Body of pancreas (tissue), 4 donors: ENCODE measurements at places on chromosomes 12 and 14. TPM values are rescaled to one million over a fixed set of nuclear protein-coding genes. Genes with fewer than 3 reads are reported as not detected.

DBX2 gene
- not detected for total RNA-seq

CTSG gene
- total RNA-seq = not detected

PTGER2 gene
- total RNA-seq = 2.3 TPM

LYZ gene
- total RNA-seq = 18.8 TPM

- H3K4me1 ChIP-seq = no peaks in the 10 kb centered on the region
- H3K36me3 ChIP-seq = no peaks in the 10 kb centered on the region
- DNase-seq = no peak
Measured at GRCh38 chr12:66620026-66620425, 58.9 kb downstream of the GRIP1 start.

DNA sequence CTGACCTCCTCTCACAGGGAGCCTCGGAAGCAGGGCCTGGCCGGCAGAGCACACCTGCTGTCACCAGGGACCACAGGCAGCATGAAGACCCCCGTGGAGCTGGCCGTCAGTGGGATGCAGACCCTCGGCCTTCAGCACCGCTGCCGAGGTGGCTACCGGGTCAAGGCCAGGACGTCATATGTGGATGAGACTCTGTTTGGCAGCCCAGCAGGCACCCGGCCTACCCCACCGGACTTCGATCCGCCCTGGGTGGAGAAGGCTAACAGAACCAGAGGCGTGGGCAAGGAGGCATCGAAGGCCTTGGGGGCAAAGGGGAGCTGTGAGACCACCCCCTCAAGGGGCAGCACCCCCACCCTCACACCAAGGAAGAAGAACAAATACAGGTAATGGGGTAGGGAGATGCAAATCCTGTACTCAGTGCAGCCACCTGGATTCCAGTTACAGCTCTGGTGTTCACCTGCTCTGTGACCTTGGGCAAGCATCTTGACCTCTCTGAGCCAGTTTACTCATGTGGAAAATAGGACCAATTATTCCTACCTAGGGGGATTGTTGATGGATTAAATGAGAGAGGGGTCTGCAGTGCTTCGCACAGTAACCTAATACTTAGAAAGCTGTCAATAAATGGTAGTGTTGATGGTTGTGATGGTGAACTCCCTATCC lies 1.3 kb downstream of the RITA1 start:
- no peak for DNase-seq
- no peaks in the 10 kb centered on the region for H3K36me3 ChIP-seq
- peak overlapping the region; percentile 12 for H3K27ac ChIP-seq
- no peaks in the 10 kb centered on the region for H3K27me3 ChIP-seq

DNA sequence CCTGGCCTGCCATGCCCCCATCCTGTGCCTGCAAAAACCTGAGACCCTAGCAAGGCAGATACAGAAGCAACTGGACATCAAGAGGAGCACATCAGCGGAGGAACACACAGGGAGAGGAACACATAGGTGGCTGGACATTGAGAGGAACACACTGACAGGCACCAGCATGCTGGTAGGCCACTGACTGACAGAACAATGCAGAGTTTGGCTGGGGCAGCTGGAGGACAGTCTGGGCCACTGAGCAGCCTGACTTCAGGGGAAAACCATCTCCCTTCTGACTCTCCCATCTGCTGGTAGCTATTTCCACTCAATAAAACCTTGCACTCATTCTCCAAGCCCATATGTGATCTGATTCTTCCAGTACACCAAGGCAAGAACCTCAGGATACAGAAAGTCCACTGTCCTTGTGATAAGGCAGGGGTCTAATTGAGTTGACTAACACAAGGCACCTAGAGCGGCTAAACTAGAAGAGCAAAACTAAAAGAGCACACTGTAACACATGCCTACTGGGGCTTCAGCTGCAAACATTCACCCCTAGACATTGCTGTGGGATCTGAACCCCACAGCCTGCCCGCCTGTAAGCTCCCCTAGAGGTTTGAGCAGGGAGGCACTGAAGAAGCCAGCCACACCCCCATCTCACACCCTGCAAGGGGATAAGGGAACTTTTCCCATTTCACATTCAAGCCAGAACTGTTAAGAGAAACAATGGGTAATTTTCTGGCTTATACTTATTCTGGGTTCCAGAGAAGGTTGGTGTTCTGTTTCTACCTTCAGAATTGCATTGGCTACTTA lies 22.1 kb downstream of the CLECL1 start:
- no peak for DNase-seq
- H3K4me3 ChIP-seq = no peak overlapping the region
- no peak overlapping the region for H3K27ac ChIP-seq
- H3K27me3 ChIP-seq = no peaks in the 10 kb centered on the region

- H3K4me1 ChIP-seq = peaks cover 38% of the 10 kb centered on the region
- no peak overlapping the region for H3K27ac ChIP-seq
- H3K27me3 ChIP-seq = no peaks in the 10 kb centered on the region
- no peak for DNase-seq
Measured at GRCh38 chr14:65849558-65849957, 437.0 kb downstream of the FUT8 start.

GRCh38 chr14:101813171-101813759 lies 51.8 kb downstream of the PPP2R5C start:
- H3K27me3 ChIP-seq = no peaks in the 10 kb centered on the region
- H3K27ac ChIP-seq = peak overlapping the region; percentile 19
- no peaks in the 10 kb centered on the region for H3K36me3 ChIP-seq
- H3K4me1 ChIP-seq = peaks cover 52% of the 10 kb centered on the region
- no peak for DNase-seq

DNA sequence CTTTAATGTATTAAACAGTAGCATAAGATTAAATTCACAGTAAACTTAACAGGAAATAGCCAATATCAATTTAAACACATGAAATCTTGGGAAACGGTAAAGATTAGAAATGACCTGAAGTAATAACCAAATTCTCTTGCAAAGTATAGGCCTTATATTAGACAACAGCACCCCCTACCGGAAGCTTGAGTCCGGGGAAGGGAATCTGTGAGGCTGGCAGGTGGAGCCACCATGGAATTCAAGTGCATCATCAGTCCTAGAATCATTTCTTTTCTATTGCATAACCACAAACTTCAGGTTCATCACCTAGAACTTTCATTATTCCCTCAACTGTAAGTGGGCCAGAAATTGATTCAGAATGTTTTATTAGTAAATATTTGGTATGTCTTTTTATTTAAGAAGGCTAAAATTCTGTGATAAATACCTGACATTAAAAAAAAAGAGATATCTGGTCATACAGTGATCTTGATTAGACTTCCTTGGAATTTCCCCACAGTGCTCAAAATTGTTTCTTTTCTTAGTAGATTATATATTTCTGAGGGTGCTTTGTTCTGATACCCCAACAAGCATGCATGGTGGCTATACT lies 48.6 kb downstream of the AP5M1 start:
- DNase-seq = peak; percentile 79
- no peak overlapping the region for H3K4me3 ChIP-seq
- H3K4me1 ChIP-seq = no peaks in the 10 kb centered on the region
- no peaks in the 10 kb centered on the region for H3K27me3 ChIP-seq

- H3K27ac ChIP-seq = no peak overlapping the region
- no peaks in the 10 kb centered on the region for H3K27me3 ChIP-seq
- H3K36me3 ChIP-seq = no peaks in the 10 kb centered on the region
- no peak overlapping the region for H3K4me3 ChIP-seq
- peaks cover 30% of the 10 kb centered on the region for H3K4me1 ChIP-seq
Measured at GRCh38 chr14:93319958-93320357, 12.9 kb downstream of the BTBD7 start.
